ENCODE measurements at places on chromosomes 5 and 9.

DNA sequence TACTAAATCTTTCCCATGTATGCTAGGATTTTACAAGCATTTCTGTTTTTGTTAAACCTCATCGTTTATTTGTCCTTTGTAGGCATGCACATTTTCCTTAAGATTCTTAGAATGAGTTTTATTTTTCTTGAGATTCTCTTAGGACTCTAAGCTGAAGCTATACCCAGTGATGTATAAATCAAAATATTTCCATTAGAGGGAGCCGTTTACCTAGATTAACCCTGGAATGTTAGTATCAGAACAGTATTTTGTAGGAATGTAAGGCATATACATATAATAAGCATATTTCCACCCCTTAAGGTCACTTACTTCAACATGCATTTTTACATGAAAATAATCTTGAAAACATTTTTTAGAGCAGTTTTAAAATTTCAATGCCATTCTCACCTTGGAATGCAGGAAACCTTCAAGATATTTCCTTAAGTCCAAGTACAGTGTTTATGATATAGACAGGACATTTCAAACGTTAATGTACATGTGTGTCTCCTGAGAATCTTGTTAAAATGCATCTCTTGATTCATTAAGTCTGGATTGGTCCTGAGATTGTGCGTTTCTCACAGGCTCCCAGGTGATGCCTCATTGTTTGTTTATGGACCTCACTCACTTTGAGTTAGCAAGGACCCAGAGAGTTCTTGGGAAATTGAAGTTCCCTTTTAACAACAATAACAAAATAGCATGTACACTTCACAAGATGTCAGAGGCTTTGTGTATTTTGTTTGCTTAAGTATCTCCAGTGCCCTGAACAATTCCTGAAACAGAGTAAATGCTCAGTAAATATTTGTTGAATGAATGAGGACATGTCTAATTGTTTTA, 34.9 kb upstream of the FCHO2 start:
- no peak for DNase-seq

GRCh38 chr9:129648092-129648763, 6.3 kb upstream of the ASB6 start:
- DNase-seq = no peak

DNA sequence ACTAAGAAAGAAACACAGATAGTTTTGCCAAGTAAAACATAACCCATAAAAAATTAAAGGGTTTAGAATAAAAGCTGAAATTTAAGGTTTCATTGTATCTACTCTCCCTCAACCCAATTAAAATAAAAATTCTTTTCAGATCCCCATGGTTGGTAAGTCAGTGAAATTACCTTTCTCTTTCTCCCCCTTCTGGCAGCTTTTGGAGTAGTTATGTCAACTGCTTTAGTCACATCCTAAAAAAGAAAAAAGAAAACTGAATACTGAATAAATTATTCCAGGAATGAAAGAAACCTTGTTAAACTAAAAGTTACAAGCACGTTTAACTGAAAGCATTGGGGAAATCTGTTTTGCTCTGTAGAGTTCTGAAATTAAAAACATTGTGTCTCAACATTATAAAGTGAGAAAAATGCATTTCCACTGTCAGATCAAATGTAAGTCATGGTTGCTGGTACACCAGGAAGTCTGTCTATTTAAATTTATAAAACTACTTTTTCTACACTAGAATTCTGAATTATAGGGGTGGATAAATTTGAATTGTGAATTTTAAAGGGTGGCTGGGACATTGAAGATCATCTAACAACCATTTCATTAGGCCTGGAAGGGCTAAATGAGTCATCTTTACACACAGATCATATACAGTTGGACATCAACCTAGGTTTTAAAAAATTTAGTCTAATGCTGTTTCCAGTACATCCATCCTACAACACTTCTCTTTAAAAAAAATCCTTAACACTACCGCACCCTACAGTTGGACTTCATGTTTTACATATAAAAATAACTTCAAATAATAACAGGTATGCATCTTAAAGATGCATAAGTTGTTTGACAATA, 24.7 kb downstream of the PSIP1 start:
- DNase-seq = no peak

- no peak for DNase-seq
Measured at GRCh38 chr9:135968083-135968476, 6.9 kb upstream of the UBAC1 start.

DNA sequence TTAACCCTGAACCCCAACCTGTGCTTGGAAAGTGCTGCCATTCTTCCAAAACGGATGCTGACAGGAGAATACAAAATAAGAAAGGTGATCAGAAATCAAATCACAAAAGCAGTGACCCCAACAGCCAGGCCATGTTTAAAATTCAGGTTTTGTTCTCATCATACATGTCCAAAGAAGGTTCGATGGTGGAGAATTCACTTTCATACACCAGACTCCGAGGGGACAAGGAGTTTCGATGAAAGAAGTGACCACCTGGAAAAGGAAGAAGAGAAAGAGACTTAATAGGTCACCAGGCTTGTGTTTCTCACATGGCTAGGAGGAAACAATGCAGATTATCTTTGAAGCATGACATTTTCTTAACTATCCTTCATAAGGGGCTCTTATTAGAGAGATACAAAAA, 12.5 kb upstream of the TBC1D9B start:
- DNase-seq = no peak

DNA sequence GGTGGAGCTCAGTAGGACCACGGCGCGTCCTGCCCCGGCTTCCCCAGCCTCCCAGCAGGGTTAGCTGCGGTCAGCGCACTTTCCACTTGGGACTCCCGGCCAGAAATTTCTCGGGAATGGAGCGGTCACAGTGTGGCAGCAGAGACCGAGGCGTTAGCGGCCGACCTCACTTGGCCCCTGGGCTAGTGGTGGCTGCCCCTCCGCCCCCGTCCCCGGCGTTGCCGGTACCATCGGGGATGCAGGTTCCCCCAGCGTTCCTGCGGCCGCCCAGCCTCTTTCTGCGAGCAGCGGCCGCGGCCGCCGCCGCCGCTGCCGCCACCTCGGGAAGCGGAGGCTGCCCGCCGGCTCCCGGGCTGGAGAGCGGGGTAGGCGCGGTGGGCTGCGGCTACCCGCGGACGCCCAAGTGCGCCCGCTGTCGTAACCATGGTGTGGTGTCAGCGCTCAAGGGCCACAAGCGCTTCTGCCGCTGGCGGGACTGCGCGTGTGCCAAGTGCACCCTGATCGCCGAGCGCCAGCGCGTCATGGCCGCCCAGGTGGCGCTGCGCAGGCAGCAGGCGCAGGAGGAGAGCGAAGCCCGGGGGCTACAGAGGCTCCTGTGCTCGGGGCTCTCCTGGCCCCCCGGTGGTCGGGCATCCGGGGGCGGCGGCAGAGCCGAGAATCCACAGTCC, 460 bp downstream of the DMRTA1 start:
- DNase-seq = no peak

GRCh38 chr5:34687269-34688011, 31.3 kb downstream of the RAI14 start:
- DNase-seq = no peak

GRCh38 chr5:80754900-80755299, 100.1 kb upstream of the DHFR start:
- no peak for DNase-seq

DNA sequence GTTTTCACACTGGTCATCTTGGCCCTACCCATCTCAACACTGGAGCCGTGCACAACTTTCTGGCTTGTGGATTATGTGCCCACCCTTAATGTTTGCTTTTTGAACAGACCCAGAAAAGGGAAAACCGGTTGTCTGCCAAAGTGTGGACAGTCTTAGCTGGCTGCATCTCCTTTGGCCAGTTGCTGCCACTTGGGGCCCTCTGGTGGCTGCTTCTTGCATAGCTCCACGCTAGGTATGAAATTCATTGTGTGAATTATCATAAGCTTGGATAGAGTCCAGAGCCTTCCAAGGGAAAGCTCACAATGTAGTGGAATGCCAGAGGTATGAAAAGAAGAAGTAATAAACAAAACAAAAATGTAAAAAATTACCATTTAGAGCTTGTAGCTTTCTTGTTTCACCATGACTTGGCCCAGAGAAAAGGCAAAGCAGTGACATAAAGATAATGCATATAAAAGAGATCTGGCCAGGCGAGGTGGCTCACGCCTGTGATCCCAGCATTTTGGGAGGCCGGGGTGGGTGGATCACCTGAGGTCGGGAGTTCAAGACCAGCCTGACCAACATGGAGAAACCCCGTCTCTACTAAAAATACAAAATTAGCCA, 12.5 kb upstream of the SLC36A3 start:
- DNase-seq = peak; percentile 39

DNA sequence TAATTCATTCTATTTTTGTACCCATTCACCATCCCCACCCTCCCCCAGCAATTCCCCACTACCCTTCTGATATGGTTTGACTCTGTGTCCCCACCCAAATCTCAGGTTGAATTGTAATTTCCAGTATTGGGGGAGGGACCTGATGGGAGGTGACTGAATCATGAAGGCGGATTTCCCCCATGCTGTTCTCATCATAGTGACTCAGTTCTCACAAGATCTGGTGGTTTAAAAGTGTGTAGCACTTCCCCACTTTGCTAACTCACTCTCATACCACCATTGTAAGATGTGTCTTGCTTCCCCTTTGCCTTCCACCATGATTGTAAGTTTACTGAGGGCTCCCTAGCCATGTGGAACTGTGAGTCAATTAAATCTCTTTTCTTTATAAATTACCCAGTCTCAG, 25.9 kb upstream of the TESK1 start:
- DNase-seq = no peak

GRCh38 chr5:59500014-59500413, 393.5 kb downstream of the PDE4D start:
- DNase-seq = no peak

GRCh38 chr5:116343961-116344360, 230.7 kb downstream of the SEMA6A start:
- DNase-seq = no peak

- no peak for DNase-seq
Measured at GRCh38 chr9:36142510-36143244, 6.1 kb downstream of the GLIPR2 start.

GRCh38 chr9:88991066-88992034, at the start of gene S1PR3:
Gene S1PR3, plus strand, starts transcription at chr9:88991468. Its CDS starts 9,733 bp downstream, at chr9:89001201.
- DNase-seq = no peak

DNA sequence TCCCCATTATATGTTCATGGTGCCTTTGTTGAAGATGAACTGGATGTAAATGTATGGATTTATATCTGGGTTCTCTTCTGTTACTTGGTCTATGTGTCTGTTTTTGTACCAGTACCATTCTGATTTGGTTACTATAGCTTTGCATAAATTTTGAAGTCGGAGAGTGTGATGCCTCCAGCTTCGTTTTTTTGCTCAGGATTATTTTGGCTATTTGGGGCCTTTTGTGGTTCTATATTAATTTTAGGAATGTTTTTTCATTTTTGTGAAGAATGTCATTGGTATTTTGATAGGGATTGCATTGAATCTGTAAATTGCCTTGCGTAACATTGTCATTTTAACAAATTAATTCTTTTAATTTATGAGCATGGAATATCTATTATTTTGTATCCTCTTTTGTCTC, 36.6 kb upstream of the ZNF366 start:
- no peak for DNase-seq

GRCh38 chr5:172496671-172497371, 42.5 kb upstream of the SH3PXD2B start:
- DNase-seq = no peak

- no peak for DNase-seq
Measured at GRCh38 chr5:165310031-165310430, 1804.6 kb downstream of the MAT2B start.

DNA sequence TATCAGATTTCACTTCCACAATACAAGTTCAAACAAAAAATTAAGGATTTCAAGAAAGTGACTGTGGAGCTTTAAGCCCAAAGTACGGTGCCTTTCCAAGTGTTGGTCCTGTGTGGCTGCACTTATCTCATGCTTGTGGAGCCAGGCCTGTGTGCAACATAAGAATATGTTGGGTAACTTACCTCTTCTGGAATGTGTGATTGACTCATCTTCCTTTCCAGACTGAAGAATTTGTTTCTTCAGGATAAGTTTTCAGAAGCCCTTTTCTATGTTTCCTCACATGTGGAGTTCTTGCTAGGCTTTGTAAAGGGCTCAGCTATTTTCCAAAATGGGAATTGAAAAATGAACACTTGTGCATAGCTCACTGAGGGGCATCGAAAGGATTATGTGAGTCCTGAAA, 485.1 kb upstream of the PAPPA start:
- no peak for DNase-seq

DNA sequence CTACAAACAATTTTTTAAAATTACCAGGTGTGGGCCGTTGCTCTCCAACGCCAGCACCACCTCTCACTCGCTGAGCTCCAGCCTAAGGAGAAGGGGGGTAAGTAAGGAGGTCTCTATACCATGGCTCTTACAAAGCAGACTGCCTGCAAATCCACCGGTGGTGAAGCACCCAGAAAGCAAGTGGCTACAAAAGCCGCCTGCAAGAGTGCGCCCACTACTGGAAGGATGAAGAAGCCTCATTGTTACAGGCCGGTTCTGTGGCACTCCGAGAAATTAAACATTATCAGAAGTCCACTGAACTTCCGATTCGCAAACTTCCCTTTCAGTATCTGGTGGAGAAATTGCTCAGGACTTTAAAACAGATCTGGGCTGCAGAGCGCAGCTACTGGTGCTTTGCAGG, 46.0 kb downstream of the CDO1 start:
- no peak for DNase-seq

GRCh38 chr9:5596173-5596572, 32.7 kb upstream of the RIC1 start:
- no peak for DNase-seq

DNA sequence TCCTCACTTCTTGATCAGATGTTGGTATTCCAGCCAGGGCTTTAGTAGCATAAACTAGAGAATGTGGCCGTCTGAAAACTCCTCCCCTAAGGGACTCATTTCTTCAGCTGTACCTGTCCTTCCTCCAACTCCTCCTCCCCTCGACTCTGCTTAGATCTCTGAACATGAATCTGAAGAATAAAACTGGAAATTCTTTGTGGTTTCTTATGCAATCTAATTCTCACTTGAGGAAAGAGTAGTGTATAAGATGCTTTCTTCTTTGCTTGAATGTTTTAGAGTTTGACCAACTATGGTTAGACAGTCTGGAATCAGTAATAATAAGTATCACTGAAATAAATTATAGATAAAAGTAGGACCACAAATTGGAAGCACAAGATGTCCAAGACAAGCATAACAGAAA, 128.5 kb downstream of the LRRC70 start:
- DNase-seq = no peak
